ENCODE measurements at places on chromosomes 1 and 21. TPM values are rescaled to one million over a fixed set of nuclear protein-coding genes. Genes with fewer than 3 reads are reported as not detected.

FMN2 gene
- total RNA-seq, result 40.3 TPM

FAM72D gene
- total RNA-seq, result 1.4 TPM

PHLDA3 gene
- 5.6 TPM for total RNA-seq

PLA2G5 gene
- not detected for total RNA-seq

Data from cerebellum (tissue), 4 donors.